ENCODE measurements at places on chromosomes 12 and 14.

DNA sequence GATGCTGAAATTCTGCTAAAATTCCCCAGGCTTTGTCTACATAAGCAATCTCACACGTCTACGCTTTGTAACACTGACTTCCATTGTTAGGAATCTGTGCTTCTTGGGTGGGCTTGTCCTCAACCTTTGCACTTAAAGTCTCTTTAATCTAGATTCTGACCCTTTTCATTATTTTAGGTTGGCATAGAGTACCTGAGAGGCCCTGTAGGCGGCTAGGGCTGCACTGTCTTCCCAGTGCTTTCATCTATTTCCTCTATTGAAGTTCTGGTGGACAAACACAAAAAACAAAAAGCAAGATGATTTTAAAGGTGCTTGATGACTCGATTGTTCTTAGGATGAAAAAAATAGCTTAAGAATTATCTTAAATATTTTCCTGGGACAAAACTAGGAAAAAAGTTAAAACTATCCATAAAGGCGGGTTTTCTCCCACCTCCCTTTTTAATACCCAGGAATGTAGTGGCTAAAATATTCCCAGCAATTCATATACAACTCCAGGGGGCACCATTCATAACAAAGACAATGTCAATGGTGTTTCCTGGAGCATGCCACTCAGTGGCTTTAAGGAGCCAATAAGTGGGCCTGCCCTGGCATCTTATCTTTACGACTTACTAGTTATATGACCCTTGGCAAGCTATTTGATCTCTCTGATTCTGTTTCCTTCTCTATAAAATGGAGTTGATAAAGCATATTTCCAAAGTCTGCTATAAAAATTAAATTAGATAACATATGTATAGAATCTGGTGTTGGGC, 197.5 kb downstream of the STXBP6 start:
- no peak for DNase-seq

DNA sequence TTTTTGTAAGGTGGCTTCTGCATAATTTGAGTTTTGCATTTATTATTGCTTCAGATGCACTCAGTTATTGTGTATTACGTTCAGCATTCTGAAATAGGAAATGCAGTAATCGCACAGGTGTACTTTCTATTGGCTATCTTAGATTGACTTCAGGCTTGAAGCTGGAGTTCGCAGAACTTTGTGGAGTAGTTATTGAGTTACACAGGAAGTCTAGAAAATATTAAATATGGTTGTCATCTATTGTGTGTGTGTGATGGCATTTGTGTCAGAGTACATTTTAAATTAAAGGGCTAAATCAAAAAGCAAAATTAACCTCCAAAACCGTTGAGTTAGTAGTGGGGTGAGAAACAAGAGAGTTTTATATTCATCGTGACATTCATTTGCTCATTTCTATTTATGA, 2.7 kb downstream of the ARID2 start:
- DNase-seq: no peak

DNA sequence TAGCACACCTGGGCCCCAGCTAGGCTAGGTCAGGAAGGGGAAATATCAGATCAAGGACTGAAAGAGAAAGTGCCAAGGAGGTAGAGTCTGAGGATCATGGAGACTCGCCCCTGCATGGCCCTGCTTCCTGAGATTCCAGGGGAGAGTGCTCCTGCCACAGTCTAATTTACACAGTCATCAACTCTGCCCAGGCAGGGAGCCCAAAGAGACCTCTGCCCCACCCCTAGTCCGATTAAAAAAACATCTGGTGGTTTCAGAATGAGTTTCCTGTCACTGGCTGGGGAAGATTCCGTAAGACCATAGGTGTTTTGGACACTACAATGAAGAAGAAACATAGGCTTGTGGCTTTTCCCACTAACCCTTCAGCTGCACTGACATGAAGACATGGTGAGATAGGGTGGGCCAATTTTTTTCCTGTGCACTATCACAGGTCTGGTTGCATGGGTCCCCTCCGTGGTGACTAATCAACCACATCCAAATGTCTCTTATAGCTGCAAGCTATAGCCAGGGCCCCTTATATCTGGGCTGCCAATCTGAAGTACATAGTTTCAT, 31.5 kb upstream of the GZMB start:
- no peak for DNase-seq

- no peak for DNase-seq
Measured at GRCh38 chr12:122999196-122999946, 18.9 kb downstream of the ARL6IP4 start.

DNA sequence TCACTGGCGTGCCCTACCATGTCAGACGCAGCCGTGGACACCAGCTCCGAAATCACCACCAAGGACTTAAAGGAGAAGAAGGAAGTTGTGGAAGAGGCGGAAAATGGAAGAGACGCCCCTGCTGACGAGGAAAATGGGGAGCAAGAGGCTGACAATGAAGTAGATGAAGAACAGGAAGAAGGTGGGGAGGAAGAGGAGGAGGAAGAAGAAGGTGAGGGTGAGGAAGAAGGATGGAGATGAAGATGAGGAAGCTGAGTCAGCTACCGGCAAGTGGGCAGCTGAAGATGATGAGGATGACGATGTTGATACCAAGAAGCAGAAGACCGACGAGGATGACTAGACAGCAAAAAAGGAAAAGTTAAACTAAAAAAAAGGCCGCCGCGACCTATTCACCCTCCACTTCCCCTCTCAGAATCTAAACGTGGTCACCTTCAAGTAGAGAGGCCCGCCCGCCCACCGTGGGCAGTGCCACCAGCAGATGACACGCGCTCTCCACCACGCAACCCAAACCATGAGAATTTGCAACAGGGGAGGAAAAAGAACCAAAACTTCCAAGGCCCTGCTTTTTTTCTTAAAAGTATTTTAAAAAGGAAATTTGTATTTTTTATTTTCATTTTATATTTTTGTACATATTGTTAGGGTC, 13.2 kb downstream of the TRIP11 start:
- no peak for DNase-seq

GRCh38 chr12:114684098-114684869, at the start of gene TBX3:
Gene TBX3 (minus strand): TSS chr12:114684175. CDS start chr12:114683200, 975 bp downstream.
- peak; percentile 98 for DNase-seq

- DNase-seq: no peak
Measured at GRCh38 chr12:126726481-126727217, 1540.3 kb upstream of the TMEM132C start.

GRCh38 chr12:5830111-5830510, 114.9 kb downstream of the ANO2 start:
- DNase-seq: no peak

DNA sequence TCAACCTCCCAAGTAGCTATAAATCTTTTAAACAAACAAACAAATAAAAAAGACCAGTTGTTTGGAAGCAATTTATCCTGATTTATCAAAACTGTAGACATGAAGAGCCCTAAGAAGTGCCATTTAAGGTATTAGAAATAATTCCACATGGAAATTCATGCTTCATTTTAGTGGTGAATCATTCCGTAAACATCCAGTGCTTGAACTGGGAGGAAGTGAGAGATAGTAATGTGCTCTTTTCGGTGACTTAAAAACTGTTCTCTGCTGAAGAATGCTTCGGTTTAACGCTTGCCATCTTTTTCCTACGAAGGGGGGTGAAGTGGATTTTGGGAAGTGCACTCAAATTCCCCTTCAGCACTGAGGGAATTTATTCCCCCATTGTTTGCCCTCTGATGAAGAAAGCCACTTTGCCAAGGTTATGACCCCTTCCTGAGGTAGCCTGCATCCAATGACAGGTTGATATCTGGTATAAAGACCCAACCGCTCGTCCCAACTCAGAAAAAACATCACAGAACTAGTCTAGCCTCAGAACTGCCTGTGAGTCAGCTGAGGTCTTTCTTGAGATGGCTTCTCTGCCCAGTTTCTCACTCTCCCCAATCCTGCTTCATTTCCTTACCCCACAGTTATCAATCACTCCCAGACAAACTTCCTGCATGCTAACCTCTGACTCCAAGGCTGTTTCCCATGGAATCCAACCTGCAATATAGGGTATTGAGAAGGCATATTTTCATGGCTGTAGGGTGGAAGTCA, 244.1 kb downstream of the AEBP2 start:
- DNase-seq: no peak

DNA sequence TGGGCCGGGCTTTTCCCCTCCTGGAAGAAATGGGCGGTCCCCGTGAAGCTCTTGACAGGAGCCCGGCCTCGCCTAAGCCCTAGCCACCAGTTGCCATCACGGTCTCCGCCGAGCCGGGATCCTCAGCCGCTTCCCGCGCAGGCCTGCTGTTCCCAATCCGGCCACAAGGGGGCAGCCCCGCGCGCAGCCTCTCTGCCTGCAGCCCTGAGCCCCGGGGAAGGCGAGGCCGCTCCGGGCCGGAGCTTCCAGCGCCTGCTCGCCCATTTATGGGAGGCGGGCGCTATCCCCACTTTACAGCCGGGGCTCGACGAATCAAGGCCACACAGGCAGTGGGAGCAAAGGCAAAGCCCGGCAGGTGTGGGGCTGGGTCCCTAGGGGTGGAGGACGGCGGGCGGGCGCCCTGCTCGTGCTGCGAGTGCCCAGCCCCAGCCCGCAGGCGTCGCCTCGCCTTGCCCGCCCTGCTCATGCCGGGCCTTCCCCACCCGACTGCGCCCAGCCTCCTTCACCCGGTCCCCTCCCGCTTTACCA, 61.5 kb downstream of the LGMN start:
- peak; percentile 68 for DNase-seq

DNA sequence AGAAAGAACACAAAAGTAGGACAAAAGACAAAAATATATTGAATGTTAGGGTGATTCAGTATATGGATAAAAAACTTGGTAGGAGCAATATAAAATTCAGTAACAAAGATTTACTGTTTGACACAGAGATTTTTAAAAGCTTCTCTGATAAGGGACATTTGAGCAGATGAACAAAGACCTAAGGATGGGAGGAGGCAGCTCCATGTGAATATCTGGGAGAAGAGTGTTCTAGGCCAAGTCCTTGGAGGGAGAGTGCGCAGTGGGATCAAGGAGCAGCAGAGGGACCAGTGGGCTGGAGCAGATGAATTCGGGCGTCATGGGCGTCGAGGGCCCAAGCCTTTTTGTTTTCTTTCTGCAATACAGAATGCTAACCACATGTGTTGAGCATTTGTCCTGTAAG, 174.4 kb downstream of the PRKCH start:
- DNase-seq: no peak

DNA sequence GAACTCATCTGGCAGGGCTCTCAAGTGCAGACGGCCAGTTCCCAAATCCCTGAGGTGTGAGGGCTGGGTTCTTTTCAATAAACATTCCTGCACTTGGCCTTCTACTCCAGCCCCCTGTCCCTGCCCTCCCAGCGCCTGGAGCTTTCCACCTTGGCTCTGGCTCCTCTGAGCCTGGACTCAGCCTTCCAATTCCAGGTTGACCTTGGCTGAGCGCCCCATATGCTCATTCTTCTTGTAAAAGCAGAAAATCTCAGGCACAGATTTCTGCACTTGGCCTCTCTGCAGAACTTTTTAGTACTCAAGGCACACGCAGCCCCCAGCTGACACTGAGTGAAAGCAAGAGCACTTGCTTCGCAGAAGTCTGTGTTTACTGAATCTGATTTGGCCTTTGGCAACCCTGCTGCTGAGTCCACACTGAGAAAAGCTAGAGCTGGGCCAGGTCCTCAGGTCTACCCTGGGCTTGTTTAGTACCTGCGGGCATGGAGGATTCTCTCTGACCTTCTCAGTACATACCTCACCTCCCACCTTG, 222.7 kb downstream of the MSRB3 start:
- DNase-seq: no peak

GRCh38 chr12:118337194-118337838, 35.4 kb downstream of the TAOK3 start:
- no peak for DNase-seq

GRCh38 chr14:22887260-22887989, 4.4 kb downstream of the REM2 start:
- DNase-seq: peak; percentile 89

- DNase-seq: no peak
Measured at GRCh38 chr12:92551853-92552397, 150.9 kb upstream of the PLEKHG7 start.

DNA sequence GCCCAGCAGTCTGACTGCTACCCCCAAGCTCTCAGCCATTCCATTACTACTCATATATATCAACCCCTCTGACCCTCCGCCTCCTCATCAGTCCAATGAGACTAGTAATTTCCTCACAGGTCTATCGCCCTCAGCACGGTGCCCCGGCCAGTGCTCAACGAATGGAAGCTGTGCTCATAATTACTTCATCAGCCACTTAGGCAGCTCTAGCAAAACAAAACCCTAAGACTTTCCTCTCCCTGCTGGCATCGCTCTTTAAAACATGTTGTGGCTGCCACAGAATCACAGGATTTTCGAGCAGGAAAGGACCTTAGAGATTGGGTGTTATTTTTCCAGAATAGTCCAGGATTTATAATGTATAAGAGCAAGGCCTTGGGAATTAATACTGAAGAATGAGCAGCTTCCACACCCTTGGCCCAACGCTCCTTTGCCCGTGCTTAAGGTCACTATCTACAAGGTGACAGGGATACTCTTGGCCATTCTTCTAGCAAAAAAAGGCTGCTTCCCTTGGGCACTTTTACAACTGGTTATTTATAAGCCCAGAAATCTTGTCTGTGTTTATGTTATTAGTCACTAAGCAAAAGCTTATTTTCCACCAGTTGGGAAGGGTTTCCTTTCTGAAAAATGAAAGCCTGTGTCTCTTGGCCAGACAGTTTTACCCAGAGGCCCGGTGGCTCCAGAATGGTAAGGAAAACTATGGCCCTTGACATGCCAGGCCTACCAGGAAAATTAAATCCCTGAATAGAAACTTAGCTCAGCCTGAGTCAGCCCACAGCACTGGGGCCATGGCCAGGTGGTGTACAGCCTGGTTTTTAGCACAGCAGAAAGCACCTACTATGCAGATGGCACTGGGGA, 47.9 kb downstream of the NUAK1 start:
- DNase-seq: no peak

DNA sequence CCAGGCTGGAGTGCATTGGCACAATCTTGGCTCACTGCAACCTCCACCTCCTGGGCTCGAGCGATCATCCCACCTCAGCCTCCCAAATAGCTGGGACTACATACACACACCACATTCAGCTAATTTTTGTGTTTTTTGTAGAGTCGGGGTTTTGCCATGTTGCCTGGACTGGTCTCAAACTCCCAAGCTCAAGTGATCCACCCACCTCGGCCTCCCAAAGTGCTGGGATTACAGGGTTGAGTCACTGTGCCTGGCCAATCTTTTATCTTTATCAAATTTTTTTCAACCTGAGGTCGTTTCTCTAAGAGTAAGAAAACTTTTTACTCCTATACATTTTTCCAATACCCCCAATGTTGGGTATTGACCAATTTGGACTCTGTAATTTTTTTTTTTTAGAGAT, 40.0 kb upstream of the NAP1L1 start:
- DNase-seq: no peak

DNA sequence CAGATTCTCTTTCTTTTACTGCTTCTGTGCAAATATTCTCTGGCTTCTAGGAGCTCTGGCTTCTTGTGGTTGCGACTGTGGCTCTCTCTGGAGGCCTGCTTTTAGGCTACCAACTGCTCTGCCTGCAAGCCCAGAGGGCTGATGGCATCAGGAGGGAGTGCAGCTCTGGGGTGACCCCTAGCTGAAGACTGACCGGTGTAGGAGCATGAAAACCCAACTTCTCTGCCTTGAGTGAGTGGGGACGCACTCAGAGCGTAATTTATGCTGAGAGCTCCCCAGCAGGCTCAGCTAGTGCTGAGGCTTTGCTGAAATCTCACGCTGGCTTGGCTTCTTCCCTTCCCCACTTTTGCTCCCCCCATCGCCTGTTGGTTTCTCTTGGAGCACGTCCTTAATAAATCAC, 29.9 kb upstream of the RBM19 start:
- DNase-seq: no peak
